IPS DF 19.7 (cell line): ENCODE measurements at places on chromosomes 4 and X.

GRCh38 chr4:47032405-47033106 is 1.2 kb downstream of the GABRB1 start:
- peak; percentile 45 for DNase-seq

- DNase-seq, result no peak
Measured at GRCh38 chrX:41720125-41720779, 3.7 kb upstream of the GPR82 start.

GRCh38 chr4:56106180-56107147 is 157.7 kb downstream of the CEP135 start:
- DNase-seq, result no peak

GRCh38 chr4:2977211-2978088 is 14.1 kb downstream of the GRK4 start:
- no peak for DNase-seq

- no peak for DNase-seq
Measured at GRCh38 chr4:24404281-24404680, 180.1 kb downstream of the DHX15 start.

- DNase-seq, result no peak
Measured at GRCh38 chr4:53646795-53647194, 55.5 kb upstream of the LNX1 start.

DNA sequence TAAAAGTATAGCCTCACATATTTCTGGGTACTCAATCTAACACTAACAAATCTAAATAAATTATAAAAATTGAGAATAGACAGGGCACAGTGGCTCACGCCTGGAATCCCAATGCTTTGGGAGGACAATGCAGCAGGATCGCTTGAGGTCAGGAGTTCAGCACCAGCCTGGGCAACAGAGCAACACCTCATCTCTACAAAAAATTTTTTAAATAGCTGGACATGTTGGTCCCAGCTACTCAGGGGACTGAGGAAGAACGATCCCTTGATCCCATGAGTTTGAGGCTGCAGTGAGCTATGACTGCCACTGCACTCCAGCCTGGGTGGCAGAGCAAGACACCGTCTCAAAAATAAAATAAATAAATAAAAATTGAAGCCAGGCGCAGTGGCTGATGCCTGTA is 192.7 kb downstream of the LRBA start:
- DNase-seq, result no peak

DNA sequence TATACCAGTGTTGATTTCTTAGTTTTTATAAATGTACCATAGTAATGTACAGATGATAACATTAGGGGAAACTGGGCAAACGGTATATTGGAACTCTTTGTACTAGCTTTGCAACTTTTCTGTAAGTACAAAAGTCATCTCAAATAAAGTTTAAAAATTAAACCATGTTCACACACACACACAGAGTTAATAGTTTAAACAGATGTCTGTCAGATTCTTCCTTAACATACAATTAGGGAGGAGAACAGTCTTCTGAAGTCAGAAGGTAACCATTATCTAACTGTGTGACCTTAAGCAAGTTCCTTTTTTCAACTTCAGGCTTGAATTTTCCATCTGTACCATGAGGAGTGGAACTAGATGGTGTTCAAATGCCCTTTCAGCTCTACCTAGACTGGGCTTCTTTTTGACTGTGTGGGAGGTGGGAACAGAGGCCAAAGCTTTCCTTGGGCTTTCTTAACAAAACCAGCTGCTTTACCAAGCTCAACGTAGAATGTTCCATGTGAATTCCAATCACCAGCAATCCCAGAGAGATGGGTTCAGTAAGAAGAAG is 127.8 kb downstream of the NEXMIF start:
- DNase-seq, result no peak

DNA sequence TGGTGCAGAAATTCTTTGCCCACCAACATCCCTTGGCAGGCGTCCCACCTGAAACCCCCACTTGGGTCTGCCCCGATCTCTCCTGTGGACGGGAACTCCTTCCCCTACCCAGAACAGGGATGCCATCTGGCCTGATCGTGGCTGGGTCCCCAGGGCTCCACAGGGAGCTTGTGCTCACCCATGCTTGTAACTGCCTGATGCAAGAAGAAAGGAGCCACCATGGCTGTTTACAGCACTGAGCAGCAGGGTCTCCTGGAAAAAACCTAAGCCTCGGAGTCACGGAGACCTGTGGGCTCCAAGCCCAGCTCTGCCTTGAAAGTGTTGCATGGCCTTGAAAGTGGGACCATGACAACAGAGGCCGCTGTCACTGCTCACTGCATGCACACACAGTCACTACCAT is 101.5 kb upstream of the AFAP1 start:
- no peak for DNase-seq

DNA sequence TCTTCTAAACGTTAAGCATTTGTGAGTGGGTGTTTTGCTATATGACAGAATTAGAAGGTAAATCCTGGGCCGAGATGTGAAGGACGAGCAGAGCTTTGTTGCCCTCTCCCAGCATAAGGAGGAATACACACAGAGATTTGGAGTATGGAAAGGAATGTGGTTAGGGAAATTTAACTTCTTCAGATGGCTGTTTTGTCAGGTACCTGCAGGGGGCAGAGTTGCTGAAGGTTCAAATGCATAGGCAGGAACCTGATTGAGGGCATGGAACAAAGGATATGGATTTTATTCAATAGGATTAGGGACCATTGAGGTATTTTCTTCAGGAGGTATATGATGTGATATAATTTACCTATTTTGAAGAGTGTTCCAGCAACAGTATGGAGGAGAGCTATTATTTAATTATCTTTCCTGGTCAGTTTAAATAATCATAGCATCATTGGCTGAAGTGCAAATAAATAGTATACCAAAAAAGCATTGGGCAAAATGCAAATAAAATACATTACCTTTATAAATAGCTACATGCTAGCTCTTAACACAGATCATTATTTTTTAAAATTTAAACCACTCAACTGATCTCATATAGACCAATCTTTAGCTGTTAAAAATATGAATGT is 143.6 kb downstream of the SLIT2 start:
- peak; percentile 47 for DNase-seq

GRCh38 chr4:10035130-10035529 is 13.8 kb upstream of the SLC2A9 start:
- no peak for DNase-seq

DNA sequence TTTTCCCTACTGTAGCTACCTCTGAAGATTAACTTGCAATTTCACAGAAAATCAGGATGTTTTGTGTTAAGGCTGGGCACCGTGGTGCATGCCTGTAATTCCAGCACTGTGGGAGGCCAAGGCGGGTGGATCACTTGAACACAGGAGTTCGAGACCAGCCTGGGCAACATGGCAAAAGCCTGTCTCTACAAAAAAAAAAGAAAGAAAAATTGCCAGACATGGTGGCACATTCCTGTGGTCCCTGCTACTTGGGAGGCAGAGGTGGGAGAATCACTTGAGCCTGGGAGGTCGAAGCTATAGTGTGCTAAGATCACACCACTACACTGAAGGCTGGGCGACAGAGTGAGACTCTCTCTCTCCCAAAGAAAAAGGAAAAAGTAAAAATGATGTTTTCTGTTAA is 27.4 kb downstream of the APELA start:
- no peak for DNase-seq

DNA sequence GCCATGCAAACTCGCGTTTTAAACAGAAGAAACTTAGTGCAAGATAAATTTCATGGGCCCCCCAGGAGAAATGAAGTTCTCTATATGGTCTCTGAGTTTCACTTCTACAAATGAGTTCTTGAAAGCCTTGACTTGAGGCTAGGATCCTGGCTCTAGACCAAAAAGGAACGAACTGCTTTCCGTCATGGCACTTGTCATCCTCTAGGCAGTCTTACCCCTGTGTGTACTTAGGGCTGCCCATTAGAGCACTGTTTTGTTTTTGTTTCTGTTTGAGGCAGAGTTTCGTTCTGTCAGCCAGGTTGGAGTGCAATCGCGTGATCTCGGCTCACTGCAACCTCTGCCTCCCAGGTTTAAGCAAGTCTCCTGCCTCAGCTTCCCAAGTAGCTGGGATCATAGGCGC is 29.0 kb downstream of the RNF4 start:
- no peak for DNase-seq

- no peak for DNase-seq
Measured at GRCh38 chr4:110260299-110260698, 61.9 kb upstream of the ELOVL6 start.

- DNase-seq, result peak; percentile 56
Measured at GRCh38 chr4:181528570-181529184, 714.5 kb upstream of the TENM3 start.

DNA sequence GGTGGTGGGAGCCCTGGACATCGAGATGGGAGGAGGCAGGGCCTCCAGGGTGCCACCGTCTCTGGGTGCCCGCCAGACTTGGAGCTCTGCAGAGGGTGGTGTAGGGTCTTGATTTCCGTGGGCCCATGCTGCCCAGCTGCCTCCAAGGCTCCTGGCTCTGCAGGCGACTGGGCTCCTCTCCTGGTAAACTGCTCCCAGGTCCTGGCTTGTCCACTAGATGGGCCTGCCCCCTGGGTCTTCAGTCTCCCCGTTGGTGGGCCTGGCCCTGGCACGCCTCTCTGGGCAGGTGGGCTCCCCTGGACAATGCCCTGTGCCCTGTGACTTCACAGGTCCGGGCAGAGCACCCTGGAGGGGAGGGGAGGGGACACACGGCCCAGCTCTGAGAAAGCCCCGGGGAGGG is 7.7 kb downstream of the FGFR3 start:
- DNase-seq, result no peak

DNA sequence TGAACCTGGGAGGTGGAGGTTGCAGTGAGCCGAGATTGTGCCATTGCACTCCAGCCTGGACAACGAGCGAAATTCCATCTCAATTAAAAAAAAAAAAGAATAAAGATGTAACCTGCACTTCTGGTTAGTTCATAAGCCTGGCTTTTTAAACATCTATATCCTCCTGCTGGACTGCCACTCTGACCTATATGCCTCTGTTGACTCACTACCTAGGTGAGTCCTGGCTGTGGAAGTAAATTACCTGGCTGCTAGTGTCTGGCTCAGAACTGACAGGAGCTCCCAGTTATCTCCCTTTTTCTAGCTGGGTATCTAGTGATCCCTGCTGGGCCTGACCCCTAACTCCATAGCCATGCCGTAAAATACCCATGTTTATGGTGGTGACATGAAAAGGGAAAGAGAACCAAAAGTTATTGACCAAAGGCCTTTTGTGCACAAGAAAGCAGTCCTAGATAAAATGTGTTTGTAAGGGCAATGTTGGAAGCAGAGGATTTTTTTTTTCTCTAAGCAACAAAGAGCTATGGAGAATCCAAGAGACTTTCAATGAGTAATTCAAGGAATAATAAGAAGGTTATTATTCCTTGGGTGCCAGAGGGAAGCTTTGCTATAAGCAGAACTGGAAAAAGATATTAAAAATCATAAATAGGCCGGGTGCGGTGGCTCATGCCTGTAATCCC is 10.4 kb upstream of the G3BP2 start:
- DNase-seq, result no peak

DNA sequence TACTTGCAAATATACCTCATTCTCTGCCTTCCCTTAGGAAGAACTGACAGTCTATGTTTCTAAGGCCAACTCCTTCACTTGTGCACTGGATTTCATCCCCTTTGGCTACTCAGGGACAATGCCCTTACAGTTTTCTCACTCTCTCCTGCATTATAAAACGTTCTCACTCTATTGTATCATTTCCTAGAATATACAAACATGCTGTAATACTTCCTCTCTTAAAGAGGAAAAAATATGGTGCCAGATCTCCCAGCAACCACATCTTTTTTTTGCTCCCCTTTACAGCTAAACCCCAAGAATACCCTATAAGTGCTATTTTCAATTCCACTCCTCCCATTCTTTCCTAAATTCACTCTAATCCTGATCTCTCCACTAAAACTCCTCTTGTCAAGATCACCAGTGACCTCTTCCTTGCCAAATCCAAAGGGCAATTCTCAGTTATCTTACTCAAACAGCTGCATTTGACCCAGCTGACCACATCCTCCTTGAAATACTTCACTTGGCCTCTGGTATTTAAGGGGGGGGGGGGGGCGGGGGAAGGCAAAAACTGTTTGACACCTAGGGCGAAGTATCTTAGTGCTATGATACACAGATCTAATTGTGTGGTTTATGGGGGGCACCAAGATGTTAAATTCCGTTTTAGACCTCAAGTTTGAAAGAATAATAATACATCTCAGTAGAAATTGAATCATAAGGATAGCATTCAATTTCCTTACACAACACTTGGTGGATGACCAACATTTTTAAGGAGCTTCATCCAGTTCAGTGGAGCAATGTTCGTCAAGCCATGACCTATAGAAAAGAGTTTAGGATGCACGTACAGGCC is 1.6 kb downstream of the RCHY1 start:
- DNase-seq, result no peak

DNA sequence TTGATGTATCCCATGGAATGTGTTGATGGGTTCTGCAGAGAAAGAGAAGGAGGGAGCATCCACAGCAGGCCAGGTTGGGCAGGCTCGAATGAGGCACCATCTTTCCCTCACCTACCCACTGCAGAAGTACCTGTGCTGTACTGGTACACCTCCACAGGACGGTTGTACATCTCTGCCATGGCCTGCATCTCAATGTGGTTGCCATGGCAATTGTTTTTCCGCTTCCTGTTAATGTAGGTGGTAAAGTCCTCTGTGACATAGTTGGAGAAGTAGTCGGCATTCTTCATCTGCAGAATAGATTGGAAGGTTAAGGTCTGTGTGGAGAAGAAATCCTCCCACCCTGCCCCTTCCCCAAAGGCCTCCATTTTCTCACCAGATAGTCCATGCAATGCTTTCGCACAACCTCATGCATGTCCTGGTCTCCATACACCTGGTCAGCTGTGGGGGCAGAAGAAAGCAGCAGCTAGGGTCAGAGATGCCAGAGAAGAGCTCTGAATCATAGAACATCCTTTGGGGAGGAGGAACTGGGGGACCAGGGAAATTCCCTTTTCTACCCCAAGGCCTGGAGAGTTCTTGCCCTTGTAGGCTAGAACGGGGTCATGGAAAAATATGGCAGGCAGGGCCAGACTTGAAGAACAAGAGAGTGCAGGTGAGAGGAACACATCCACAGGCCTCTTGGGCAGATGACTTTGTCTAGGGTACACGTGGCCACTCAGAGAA is 15.9 kb upstream of the PIM2 start:
- no peak for DNase-seq

DNA sequence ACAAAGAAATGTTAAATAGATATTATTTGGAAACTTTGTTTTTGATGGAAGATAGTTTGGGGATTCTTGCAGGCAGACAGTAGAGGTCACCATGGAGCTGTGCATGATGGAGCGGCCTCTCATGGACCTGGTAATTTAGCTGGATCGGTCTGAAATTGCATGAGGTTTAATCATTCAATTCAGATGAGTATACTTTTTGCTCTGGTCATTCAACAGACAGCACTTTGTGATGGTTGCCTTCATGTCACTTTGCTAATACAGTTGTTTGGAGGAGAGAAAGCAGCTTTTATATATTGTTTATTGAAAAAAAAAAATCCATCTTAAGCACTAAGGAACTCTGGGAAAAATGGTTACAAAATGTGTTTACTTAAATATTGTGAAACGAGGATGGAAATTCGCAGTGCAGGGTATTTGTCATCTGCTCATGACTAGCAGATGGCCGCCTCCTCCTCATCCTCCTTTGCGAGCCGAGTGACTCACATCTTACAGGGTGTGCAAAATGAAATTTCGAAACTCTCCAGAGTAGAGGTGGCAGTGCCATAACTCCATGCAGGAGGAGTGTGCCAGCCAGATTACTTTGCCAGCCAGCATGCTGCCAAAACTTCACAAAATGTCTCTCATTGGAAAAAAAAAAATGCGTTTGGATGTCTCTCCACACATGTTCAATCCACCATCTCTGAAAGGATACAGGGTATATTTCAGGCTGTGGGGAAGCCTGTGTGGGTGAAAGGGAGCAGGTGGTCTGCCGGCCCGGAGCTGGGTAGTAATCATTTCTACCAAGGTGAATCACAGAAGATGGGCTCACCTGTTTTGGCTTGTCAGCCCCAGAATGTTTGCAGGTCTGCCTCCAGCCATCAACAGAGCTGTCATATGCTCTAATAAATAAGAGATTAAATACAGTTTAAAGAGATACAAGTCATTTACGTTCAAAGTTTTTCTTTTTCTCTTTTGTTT is 314.9 kb upstream of the DIPK2B start:
- no peak for DNase-seq
